ENCODE measurements at places on chromosomes 13 and 19. TPM values are rescaled to one million over a fixed set of nuclear protein-coding genes. Genes with fewer than 3 reads are reported as not detected.

DNA sequence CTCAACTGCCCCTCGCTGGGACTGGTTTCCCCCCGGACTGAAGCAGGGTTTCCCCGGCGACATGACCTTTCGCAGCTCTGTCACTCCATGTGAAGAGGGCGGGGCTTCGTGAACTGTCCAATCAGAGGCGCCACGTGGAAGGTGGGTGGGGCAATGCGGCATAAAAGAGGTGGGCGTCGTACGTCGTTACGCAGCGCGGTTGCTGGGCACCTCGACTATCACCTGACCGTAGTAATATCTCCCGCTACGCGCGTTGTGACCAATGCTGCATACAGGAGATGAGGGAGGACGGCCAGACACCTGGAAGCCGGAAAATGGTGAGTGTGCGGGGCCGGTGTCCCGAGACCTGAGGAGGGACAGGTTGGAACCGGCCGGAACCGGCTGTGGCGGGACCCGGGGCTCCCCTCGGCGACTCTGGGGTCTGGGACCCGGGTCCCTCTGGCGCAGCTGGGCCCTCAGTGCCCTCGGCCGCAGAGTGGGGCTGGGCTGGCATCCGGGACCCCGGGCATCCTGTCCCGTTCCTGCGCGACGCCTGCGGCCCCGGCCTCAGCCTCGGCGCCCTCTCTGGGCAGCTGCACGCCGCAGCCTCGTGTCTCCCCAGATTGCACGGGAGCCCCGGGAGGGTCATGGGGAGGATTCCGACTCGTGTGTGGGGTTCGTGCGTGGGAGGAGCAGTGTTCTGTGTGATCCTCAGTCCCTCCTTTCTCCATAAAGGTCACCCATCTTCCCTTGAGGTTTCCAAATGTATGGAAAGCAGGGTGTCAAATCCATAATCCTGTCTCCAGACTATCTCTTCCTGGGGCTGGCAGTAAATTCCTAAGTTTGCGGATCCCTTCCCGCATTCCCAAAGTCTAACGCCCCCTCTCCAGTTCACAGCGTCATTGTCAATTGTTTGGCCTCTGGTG lies 32.2 kb downstream of the ZNF136 start:
- H3K36me3 ChIP-seq: peaks cover 62% of the 10 kb centered on the region
- H3K4me3 ChIP-seq: no peak overlapping the region
- no peaks in the 10 kb centered on the region for H3K27me3 ChIP-seq
- no peak overlapping the region for H3K27ac ChIP-seq
- no peak for DNase-seq

- peaks cover 61% of the 10 kb centered on the region for H3K27me3 ChIP-seq
- no peaks in the 10 kb centered on the region for H3K4me1 ChIP-seq
- H3K27ac ChIP-seq: no peak overlapping the region
- no peak for DNase-seq
- no peaks in the 10 kb centered on the region for H3K36me3 ChIP-seq
Measured at GRCh38 chr13:111531505-111531904, 211.1 kb downstream of the TEX29 start.

Gene PNMA8C
- total RNA-seq: 0.27 TPM

Gene FGF22
- not detected for total RNA-seq

DNA sequence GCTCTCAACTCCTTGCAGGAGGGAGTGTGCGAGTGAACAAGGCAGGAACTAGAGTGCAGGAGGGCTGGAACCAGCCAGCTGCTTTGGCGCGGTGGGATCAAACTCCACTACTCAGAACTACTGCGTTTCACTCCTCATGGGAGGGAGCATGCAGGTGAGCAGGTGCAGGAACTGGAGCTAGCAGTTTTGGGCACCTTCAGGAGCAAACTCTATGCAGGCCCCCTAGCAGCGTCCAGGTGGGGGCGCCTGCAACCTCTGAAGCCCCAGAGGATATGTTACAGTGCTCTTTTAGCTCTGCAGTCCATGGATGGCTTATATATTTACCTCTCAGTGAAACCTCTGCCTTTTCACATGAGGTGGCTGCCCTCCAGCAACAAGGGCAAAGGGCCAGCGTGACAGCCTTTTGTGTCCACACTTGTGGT lies 1303.4 kb downstream of the PCDH9 start:
- DNase-seq: no peak
- H3K36me3 ChIP-seq: no peaks in the 10 kb centered on the region
- no peak overlapping the region for H3K27ac ChIP-seq
- peaks cover 19% of the 10 kb centered on the region for H3K4me1 ChIP-seq
- no peaks in the 10 kb centered on the region for H3K27me3 ChIP-seq
